Stimulated activated CD4-positive, alpha-beta T cell treated with anti-CD3 and anti-CD28 coated beads, Interleukin-4, amount 100 ng/mL, for 24 hours (primary cell): ENCODE measurements at places on chromosomes 16 and 17.

DNA sequence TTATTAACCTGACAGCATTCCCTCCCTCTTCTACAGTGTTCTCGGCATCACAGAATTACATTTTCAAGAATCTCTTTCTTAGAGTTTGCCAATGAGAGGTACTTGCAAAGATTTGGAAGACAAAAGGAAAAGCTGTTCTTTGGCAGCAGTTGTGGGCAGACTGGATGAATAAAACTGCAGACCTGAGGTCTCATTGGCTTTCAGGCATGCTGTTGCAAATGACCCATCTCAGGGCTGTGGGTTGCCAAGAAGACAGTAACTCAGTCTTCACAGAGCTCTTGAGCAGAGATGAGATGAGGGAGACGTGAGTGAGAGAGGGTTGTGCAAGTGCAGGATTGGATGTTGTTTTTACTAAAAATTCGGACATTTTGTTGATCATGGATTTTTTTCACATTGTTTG, 11.3 kb upstream of the USP31 start:
- no peak for DNase-seq

DNA sequence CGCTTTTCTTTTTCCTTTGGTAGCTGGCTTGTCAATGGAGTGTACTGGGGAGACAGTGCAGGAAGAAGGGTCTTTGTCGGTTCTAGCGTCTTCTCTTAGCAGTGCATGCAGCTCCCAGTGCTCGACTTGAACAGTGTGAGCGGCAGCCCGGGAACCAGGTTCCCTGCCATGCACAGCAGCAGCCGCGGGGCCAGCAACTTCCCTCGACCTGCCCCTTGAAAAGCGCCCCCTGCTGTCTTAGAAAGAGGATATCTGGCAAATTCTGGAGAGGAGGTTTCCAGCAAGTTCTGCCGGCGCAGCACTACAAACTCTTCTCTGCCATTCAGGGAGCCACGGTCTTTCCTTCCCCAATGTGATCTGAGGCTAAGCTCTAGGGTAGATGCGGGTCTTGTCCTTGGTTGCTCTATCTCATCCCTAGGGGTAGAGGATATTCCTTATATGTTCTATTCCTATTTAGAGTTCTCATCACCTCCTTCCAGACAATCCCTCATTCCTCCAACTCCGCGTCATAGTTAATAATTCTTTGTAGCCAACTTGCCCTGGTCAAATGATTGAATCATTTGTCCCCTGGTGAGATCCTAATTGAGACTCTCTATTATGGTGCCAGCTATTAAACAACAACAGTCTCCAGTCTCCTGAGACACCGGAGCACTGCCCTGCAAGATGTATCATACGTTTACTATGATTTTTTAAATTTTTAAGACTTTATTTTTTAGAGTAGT, 451.3 kb downstream of the PMP22 start:
- DNase-seq = no peak

- no peak for DNase-seq
These were observed 742.8 kb upstream of the SOX9 start for GRCh38 chr17:71378036-71378435.

- DNase-seq = no peak
These were observed 3.4 kb upstream of the HOXB5 start for GRCh38 chr17:48596735-48597527.

- no peak for DNase-seq
These were observed 76.8 kb downstream of the ABCA8 start for GRCh38 chr17:68878226-68878885.

DNA sequence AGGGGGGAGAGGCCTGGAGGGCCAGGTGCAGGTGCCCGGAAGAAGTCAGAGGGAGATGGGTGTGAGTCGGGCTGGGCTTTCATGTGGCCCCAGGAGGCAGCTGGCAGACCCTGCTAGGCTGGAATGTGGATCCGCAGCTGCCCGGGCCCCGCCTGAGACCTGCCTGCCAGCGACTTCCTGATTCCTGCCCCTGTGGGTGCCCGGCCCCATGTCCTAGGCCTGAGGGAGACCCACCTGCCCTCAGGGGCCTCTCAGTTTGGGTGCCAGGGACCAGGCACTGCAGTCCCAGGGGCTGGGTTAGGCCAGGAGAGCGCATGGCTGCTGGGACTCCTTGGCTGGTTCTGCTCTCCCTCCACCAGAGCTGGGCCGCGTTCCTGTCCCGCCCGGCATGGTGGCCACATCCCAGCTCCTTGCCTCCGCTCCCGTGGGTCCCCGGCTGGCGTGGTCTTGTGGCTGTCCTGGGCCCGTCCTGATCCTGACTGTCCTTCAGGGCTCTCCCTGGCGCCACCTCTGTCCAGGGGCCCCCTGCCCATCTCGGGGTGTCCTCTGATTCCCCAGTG, 22.1 kb upstream of the SPNS2 start:
- DNase-seq = no peak

GRCh38 chr17:2383628-2384167, 17.2 kb downstream of the MNT start:
- no peak for DNase-seq
